ENCODE measurements at places on chromosomes 6 and 20. TPM values are rescaled to one million over a fixed set of nuclear protein-coding genes. Genes with fewer than 3 reads are reported as not detected.
A peak's percentile ranks its signal among the peaks of the same experiment; 100 is the strongest.

The HLA-DQB1 gene
- 2.2 TPM for total RNA-seq

The SPINT3 gene
- not detected for total RNA-seq

- no peak overlapping the region for H3K4me3 ChIP-seq
- no peaks in the 10 kb centered on the region for H3K36me3 ChIP-seq
- no peak for DNase-seq
- peaks cover 6% of the 10 kb centered on the region for H3K4me1 ChIP-seq
Observed at GRCh38 chr6:52076791-52077179, 10.6 kb downstream of the PKHD1 start.

GRCh38 chr20:58763076-58763475, 70.5 kb downstream of the NPEPL1 start:
- H3K4me1 ChIP-seq: no peaks in the 10 kb centered on the region
- H3K27ac ChIP-seq: no peak overlapping the region
- H3K36me3 ChIP-seq: no peaks in the 10 kb centered on the region
- DNase-seq: no peak

GRCh38 chr20:44981736-44982406, 15.6 kb downstream of the STK4 start:
- no peak for DNase-seq
- no peak overlapping the region for H3K27ac ChIP-seq
- H3K27me3 ChIP-seq: no peaks in the 10 kb centered on the region
- H3K4me3 ChIP-seq: no peak overlapping the region
- peaks cover 76% of the 10 kb centered on the region for H3K36me3 ChIP-seq

DNA sequence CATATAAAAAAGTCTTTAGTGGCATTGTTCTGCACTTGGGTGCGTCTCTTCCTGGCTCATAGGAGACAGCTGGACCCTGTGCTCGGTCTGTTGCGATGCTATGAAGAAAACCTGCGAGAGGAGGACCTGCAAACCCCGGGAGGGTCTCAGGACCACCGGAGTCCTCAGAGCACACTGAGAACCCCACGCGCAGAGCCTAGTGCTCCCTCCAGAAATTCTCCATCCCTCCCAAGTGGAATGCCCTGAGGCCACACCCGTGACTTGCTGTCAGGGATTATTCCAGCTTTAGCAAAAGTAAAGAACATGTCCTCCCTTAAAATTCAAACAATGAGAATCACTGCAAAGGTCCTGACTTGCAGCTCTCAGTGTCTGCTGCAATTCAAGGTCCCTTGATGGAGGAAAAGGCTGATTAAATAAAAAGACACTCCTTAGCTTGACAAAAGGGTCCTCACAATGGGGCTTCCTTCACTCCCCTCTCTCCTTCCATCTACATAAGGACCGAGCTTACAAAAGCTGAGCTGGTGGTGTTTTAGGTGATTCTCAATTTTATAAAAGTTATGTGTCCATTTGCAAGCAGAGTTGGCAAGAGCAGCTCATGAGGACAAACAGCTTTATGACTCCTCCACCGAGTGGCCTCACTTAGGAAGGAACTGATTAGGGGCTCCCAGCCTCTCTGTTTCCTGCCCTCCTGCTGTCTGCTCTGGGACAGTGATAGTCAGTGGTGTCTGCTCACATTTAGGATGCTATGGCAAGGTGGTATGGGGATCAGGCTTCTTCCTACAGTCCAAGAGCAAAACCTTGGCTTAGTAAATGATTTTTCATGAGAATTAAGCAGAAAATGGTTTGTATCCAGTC, 97.0 kb downstream of the RAMACL start:
- H3K27ac ChIP-seq: no peak overlapping the region
- no peak for DNase-seq

GRCh38 chr6:158903801-158904200, 84.6 kb upstream of the EZR start:
- DNase-seq: no peak
- no peaks in the 10 kb centered on the region for H3K36me3 ChIP-seq
- H3K4me3 ChIP-seq: no peak overlapping the region
- no peaks in the 10 kb centered on the region for H3K4me1 ChIP-seq
- no peak overlapping the region for H3K27ac ChIP-seq

- no peaks in the 10 kb centered on the region for H3K27me3 ChIP-seq
- no peak for DNase-seq
- no peak overlapping the region for H3K4me3 ChIP-seq
- H3K4me1 ChIP-seq: no peaks in the 10 kb centered on the region
- no peaks in the 10 kb centered on the region for H3K36me3 ChIP-seq
- H3K27ac ChIP-seq: no peak overlapping the region
Observed at GRCh38 chr6:127854009-127854408, 46.8 kb downstream of the THEMIS start.

DNA sequence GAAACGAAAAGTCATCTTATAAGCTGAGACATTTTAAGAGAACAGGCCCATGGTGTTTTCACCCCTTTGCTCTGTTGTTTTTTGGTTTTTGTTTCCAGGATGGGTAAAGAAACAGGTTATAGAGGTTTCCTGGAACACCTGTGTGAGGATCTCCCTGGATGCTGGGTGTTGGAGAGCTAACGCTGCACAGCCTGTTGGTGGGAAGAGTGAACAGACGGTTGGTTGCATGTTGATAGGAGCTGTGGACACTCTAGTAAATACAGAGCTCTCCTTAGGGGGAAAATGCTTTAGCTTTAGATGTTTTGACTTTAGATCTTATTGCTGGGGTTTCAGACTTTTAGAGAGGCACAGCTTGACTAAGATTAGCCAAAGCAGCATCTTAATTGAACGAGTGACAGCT, 235.2 kb downstream of the SOX4 start:
- DNase-seq: no peak
- H3K36me3 ChIP-seq: peaks cover 42% of the 10 kb centered on the region
- peaks cover 11% of the 10 kb centered on the region for H3K4me1 ChIP-seq
- H3K27me3 ChIP-seq: no peaks in the 10 kb centered on the region
- no peak overlapping the region for H3K27ac ChIP-seq

- no peak for DNase-seq
- peaks cover 23% of the 10 kb centered on the region for H3K4me1 ChIP-seq
- no peak overlapping the region for H3K27ac ChIP-seq
Observed at GRCh38 chr20:46981184-46981583, 86.5 kb downstream of the EYA2 start.

DNA sequence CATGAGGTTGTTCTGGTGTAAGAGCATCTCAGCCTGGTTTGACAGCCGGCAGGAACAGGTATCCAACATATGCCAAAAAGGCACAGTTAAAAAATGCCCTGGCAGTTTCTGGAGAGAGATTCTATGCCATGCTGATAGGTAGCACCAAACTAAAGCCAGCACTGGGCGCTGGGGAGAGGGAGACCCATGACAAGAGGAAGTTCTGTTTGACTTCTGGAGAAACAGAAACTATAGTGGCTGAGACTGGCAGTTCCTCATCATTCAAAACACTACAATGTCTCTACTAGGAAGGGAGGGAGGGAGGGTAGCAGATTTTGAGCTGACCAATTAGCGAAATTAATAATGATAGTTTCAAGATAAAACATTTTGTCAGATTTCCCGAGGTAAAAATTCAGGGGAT, 174.1 kb downstream of the ADAT2 start:
- H3K4me1 ChIP-seq: no peaks in the 10 kb centered on the region
- no peak overlapping the region for H3K27ac ChIP-seq
- DNase-seq: no peak
- no peaks in the 10 kb centered on the region for H3K27me3 ChIP-seq
- H3K36me3 ChIP-seq: no peaks in the 10 kb centered on the region
- no peak overlapping the region for H3K4me3 ChIP-seq

DNA sequence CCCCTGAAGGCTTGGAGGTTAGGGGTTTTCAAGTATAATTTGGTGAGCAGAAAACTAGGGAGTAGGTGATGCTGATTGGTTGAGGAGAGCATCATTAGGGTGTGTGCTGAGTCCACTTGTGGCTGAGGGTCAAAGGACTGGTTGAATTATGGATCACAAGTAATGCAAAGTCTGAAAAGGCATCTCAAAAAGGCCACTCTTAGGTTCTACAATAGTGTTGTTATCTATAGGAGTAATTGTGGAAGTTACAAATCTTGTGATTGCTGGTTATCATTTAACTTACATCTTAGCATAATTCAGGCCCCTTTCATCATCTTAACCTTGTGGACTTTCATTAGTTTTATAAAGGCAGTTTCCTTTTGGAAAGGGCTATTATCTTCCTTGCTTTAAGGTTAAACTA, 60.8 kb downstream of the UBR2 start:
- peaks cover 55% of the 10 kb centered on the region for H3K36me3 ChIP-seq
- no peak for DNase-seq
- H3K27ac ChIP-seq: no peak overlapping the region
- H3K4me1 ChIP-seq: peaks cover 2% of the 10 kb centered on the region

GRCh38 chr6:107115695-107116327, 496 bp upstream of the BEND3 start:
- H3K4me1 ChIP-seq: peaks cover 8% of the 10 kb centered on the region
- H3K4me3 ChIP-seq: peak overlapping the region; percentile 86
- H3K36me3 ChIP-seq: peaks cover 8% of the 10 kb centered on the region
- H3K27ac ChIP-seq: peak overlapping the region; percentile 96
- H3K27me3 ChIP-seq: no peaks in the 10 kb centered on the region
- peak; percentile 92 for DNase-seq

DNA sequence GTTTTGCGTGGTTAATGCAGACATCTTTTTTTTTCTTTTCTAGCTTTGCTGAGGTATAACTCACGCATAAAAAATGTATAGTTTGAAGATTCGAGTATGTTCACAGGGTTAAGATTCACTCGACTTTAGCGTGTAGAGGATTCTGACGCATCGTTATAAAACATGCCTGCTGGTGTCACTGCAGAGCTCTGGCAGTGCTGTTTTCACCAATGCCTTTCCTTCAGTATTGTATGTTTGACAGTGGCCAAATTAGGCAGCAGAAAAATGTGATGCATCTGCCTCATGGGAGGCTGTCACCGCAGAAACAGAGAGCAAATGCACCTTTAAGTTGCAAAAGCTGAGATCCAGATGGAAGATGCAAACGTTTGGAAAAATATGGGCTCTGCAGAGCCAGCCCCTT, 18.0 kb upstream of the SIRPB2 start:
- H3K27ac ChIP-seq: no peak overlapping the region
- DNase-seq: peak; percentile 61
- no peaks in the 10 kb centered on the region for H3K36me3 ChIP-seq
- no peak overlapping the region for H3K4me3 ChIP-seq

DNA sequence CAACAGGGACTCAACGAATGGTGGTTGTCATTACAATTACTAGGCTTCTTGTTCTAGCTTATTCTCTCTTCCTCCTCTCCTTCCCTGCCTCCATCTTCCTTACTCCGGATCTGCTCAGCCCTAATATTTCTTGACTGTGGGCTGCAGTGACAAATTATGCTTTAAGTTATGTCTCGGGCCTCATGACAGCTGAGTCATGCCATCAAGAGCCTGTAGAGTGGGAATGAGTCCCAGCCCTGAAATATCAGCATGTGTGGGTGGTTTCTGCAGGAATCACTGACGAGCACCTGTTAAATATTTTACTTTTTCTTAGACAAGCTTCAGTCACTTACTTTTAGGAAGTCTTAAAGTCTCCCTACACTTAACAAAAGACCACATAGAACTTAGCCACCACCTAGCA, 83.1 kb upstream of the CBLN4 start:
- no peak for DNase-seq
- H3K27me3 ChIP-seq: no peaks in the 10 kb centered on the region
- peak overlapping the region; percentile 31 for H3K4me3 ChIP-seq
- H3K27ac ChIP-seq: no peak overlapping the region
- no peaks in the 10 kb centered on the region for H3K36me3 ChIP-seq
